Hematopoietic multipotent progenitor cell treated with erythropoietin and hydrocortisone succinate and interleukin-3 and kit ligand, for 15 days (in vitro differentiated cells): ENCODE measurements at places on chromosomes 11 and 22.

DNA sequence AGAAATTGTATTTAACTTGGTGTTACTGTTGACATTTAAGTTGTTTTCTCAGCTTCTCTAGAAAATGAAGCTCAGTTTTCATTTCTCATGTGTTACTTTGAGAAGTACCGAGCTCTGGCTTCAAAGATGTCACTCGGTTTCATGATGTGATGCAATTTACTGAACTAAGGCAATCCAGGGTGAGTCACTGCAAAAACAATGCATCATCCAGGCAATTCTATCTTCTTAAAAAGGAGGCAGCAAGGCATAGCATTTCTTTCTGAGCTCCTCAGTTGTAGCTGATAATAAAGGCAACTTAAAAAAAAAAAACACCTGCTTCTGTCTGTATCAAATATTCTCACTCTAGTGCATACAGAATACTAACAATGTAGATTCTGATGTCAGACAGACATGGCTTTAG lies 91.1 kb upstream of the KCNA4 start:
- no peak for DNase-seq

- no peak for DNase-seq
Observed at GRCh38 chr11:94326947-94327346, 22.6 kb downstream of the IZUMO1R start.

DNA sequence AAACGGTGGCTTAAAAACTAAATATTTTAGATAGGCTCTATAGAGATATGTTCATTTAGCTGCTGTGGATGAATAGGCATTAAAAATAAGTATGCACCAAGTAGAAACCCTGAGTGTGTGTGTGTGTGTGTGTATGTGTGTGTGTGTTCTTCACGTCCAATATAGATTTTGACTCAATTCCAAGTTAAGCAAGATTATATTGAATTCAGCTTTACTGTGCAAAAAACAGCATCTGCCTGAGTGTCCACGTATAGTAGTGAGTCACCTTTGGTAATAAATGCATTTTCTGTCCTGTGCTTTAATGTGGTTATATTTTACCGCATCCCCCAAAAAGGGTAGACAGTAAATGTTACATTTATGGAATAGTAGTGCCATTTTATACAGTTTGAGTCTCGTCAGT lies 71.2 kb downstream of the PDHX start:
- no peak for DNase-seq

DNA sequence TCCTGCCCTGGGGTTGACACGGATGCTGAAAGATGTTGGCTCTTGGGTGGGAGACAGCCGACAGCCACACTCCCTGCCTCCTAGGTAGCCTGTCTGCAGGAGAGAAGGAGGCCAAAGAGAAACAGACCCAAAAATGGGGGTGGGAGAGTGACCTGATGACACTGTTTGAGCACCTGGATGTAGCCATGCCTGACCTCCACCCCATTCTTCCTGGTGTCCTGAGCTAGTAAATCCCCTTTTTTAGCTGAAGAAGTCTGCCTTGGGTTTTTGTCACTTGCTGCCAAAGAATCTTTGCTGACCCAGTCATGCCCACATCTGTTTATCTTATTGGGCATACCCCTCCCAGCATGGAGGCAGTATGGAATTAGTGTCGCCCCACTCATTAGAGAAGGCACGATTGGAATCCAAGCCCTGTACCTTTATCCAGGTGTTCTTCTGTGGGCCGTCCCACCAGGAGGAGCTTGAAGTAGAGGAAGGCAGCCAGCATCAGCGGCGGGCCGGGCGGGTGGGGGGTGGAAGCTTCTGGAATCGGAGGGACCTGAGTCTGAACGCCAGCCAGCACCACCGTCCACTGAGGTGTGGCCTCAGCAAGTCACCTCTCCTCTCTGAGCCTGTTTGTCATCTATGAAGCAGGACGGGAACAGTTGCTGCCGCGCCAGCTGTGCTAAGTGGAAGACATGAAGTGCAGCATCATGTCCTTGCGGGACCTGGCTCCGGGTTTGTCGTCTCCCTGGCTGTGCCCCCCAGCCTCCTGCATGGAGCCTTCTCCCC lies 37.8 kb downstream of the IGHMBP2 start:
- no peak for DNase-seq

DNA sequence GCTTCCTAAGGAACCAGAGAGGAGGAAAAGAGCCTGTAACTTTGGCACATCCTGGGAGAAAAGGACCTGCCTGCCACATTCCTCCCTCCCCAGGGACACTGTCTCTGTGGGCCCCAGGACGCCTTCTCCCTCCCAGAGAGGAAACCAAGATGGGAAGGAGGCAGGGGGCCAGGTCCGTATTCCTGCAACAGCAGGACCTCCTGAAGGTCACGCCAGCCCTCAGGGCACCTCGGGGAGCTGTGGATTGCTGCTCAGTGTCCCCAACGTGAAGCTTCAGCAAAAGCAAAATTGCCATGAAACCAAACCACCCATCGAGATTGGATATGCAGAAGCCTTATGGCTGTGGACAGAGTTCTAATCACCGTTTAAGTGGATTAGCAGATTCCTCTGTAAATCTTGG lies 86.7 kb downstream of the ARHGAP8 start:
- DNase-seq: no peak

DNA sequence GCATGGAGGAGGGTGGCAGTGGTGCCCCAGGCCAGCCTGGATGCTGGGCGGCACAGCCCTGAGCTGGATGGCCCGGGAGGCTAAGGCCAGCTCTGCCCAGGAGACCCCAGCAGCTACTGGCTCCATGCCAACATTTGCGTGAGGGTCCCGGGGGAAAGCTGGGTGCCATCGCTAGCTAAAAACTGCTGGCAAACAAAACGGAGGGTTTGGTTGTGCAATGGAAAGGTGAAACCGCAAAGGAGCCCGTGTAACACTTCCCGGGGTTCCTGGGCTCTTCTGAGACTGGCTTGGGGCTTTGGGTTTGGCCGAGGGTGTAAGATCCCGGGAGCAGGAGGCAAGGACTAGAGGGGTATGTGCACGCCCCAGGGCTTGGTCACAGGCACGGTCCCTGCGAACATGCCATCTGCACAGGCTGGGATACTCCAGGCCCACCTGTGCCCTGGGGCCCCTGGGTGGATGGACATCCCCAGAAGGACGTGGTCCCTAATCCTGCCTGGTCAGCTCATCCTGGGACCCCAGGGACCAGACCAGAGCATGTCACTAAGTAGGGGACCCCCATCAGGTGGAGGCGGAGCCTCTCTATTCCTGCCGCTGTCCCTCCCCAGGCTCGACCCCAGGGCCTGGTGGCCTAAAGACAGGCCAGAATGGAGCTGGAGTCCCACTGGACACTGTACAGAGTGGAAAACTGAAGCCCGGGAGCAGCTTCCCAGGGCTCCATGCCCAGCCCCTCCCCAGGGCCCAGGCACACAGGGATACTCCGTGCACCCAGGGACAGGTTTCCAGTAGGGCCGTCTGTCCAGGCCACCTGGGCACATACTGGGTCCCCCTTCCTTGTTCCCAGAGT lies 44.6 kb downstream of the IGF2 start:
- no peak for DNase-seq

- no peak for DNase-seq
Observed at GRCh38 chr11:109789901-109790300, 303.3 kb upstream of the ZC3H12C start.

DNA sequence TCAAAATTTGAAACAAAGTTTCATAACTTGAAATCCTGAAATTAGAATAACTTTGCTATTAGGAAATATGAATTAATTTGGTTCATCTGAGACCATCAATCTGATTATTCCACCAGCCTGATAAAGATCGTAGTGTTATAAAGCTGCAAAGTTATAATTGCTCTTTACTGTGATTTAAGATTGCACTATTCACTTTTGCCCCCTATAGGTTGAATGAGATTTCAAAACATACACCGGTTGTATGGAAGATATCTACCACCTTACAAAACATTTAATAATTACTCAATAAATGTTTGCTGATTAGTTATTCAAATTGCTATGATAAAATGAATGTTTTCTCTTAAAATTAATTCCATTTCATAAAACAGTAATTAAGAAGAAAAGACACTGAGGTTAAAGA lies 26.1 kb downstream of the APIP start:
- DNase-seq: no peak
